CD4-positive, alpha-beta T cell treated with Interleukin-12 subunit alpha and Interleukin-12 subunit beta, for 1 hour (primary cell): ENCODE measurements at places on chromosomes 12 and 14.

GRCh38 chr14:103156651-103157378, 33.6 kb downstream of the TNFAIP2 start:
- no peak for DNase-seq

DNA sequence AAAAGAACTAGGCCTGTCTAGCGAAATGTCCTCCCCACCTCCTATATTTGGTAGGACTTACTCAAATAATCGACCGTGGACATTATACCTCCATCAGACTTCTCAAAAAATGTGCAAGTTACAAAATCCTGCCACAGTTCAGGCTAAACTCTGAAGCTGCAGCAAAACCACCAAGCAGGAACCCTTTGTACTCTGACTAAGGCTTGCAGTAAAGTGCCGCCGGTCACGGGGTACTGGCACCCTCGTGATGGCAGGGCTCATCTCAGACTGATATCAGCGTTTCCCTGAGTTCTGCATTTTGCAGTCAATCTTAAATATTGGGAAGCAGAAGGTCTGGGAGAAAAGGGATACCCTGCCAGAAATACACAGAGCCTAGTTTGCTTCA, 17.1 kb downstream of the SLC11A2 start:
- DNase-seq, result peak; percentile 46

DNA sequence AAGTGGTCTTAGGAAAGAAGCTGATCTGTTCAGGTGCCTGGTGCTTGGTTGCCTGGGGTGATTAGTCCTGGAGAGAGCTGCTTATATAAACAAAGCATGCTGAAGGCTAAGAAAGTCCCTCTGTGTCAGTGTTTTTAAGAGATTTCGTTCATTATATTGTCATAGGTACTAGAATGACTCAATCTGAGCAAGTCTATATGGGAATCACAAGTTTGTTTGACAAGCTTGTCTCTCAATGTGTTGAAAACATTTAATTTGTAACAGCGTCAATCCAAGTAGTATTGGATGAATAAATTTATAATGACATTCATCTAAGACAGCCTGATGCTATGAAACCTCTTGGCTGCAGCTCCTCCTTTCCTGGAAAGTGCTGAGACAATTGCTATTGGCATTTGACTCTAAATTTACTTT, 256.3 kb downstream of the TMTC2 start:
- DNase-seq, result no peak

GRCh38 chr14:91246051-91246852, 1.7 kb upstream of the GPR68 start:
- DNase-seq, result peak; percentile 87

DNA sequence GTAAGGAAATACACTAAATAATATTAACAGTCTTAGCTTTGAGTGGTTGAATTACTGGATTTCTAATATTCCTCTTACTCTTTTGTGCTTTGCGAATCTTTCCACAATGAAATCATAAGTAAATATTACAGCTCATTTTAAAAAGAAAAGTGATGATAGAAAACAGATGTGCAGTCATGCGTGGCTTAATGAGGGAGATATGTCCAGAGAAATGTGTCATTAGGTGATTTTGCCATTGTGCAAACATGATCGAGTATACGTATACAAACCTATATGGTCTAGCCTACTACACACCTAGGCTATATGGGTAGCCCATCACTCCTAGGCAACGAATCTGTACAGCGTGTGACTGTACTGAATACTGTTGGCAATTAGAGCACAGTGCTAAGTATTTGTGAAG, 59.3 kb downstream of the SLC15A5 start:
- DNase-seq, result no peak

DNA sequence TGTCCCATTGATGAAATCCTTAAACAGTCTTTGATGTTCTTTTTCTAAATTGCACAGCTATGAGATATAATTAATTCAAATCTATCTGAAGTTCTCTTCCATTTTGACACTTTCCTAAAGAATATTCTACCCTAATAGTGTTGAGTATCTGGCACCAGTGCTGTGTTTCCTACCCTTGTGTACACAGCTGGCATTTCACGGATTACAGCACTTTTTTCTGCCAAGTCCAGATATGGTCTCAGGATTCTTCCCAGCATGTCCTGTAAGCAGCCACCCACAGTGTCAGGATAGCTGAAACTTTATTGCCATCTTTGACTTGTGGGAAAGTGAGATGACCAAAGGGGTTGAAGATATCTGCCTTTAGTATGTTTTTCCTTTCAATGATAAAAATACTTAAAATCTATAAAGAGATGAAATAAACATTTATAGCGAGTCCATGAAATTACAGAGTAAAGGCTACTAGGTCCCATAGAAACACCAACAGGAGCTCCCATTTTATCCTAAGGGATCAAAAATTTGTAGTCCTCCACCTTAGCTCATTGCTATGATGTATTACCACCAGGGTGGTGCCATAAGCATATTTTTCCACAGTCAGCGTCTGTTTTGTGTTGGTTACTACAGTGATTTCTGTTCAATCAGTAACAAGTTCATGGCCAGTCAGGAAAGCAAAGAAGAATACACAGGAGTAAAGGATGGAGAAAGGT, 96.7 kb downstream of the TRHDE start:
- DNase-seq, result no peak

DNA sequence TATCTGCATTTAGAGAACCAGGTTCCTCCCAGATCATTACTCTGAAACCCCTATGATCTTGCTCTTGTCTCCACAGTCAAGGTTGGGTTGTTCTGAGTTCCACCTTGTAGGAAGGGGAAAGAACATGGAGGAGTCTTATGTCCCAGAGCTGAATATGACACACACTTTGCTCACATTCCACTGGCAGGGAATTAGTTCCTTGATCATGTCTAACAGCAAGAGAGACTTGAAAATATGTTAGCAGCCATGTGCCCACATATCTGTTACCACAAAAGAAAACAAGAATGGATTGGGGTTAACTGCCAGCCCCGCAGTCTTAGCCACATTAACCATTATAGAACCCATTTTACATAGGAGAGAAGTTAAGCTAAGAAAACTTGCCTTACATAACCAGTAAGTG, 71.1 kb upstream of the MDM1 start:
- DNase-seq, result no peak

DNA sequence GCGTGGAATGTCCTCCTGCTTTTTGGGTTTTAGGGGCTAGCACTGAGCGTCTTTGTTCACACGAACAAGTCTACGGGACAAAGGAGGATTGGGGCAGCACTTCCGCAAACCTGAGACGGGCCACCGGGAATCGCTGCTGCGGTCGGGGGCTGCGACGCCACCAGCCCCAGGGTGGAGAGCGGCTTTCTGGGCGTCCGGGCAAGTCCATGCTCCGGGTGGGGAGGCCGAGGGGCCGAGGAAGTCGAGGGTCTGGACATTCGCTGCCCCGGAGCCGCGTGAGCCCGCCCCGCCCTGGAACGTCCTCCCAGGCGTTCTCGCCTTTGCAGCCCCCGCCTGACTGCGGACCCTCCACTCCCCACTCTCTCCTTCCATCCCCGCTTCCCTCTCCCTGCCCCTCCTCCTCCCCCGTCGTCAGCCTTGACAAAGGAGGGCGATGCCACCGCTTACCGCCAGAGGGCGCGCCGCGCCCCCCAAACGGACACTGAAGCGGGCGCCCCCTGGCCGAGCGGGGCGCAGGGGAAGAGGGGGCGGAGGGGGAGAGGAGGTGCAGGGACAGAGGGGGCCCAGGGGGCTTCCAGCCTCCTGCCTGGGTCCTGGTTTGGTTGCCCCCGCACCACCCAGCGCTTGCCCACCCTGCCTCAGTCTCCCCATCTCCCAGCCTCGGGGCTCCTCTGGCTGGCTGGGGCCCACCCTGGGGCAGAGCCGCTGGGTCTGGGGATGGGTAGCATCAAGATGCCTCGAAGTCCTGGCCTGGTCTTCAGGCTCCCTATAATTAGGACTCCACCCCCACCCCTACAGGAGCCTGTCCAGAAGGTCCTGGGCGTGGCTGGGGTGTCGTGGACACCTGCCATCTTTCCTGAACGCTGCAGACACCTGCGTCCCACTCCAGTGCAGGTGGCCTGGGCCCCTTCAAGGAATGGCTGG, 39.1 kb upstream of the INF2 start:
- peak; percentile 63 for DNase-seq

DNA sequence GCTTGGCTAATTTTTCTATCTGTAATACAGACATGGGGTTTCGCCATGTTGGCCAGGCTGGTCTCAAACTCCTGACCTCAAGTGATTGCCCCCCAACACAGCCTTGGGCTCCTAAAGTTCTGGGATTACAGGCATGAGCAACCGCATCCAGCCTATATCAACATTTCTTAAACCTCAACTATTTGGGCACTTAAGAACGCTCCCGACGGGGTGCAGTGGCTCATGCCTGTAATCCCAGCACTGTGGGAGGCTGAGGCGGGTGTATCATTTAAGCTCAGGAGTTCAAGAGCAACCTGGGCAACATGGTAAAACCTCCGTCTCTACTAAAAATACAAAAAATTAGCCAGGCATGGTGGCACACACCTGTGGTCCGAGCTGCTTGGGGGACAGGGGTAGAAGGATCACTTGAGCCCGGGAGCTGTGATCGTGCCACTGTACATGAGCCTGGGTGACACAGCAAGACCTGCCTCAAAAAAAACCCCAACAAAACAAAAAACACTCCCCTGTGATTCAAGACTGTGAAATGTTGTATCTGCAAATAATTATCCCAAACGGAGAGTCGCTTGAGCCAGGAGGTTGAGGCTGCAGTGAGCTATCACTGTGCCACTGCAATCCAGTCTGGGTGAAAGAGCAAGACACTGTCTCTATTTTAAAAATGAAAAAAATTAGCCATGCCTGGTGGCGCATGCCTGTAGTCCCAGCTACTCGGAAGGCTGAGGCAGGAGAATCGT, 21.5 kb downstream of the PPTC7 start:
- no peak for DNase-seq

DNA sequence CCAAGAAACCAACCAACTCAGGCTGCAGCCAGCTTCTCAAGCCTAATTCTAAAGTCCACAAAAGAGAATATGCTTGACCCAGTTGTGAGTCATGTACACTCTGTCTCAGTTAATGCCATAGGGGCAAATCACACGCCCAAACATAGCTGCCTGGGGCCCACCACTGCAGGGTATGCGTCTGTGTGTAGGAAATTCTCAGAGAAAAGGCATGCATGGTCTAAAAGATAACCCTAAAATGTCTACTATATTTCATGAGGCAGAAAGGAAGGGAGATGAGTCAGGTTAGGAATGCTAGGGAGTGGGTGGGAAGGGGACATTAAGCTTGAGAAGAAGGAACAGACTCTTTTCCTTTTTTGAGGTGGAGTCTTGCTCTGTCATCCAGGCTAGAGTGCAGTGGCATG, 22.3 kb upstream of the SPTLC2 start:
- no peak for DNase-seq

GRCh38 chr12:128361400-128361995, 94.5 kb downstream of the TMEM132C start:
- no peak for DNase-seq

DNA sequence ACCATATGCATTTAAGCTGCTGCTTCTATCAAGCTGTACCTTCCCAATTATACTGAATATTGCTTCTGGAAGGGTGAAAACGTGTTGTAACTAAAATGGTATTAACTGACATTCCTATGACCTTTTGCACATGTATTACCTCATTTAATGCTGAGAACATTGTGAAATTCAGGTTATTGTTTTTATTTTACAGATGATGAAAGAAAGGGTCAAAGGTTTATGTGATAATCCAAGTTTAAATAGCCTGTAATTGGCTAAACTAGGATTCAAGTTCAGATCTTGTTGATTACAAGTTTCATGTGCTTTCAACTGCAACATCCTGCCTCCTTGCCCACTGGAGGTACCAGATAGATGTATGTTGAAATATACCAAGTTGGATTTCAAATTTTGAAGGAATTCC, 433.3 kb upstream of the PRICKLE1 start:
- no peak for DNase-seq
